Suppressor macrophage treated with lipopolysaccharide for 1 hour (primary cell): ENCODE measurements at places on chromosomes 4 and X.

- DNase-seq, result no peak
These were observed 68.4 kb downstream of the MAOB start for GRCh38 chrX:43813898-43814297.

DNA sequence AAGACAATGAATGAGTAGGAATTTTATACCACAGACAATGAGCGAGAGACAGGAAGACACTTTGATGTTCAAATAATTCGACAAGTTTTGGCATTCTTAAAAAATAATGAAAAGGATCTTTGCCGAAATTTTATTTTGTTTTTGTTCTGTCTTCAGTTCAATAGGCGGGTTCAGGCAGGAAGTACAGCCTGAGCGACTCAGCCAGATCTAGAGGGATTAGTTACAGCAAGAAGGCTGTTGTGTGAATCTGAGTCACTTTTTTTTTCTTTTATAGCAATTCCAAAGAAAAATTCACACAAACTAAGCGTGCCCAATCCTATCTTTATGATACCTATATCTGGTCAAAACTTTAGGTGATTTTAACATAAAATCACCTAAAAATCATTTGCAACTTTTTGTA lies 505.4 kb upstream of the FAM241A start:
- DNase-seq, result no peak

GRCh38 chrX:103201041-103201440 lies 13.9 kb upstream of the BEX4 start:
- DNase-seq, result no peak

- DNase-seq, result no peak
These were observed 25.8 kb upstream of the STBD1 start for GRCh38 chr4:76280488-76281441.

DNA sequence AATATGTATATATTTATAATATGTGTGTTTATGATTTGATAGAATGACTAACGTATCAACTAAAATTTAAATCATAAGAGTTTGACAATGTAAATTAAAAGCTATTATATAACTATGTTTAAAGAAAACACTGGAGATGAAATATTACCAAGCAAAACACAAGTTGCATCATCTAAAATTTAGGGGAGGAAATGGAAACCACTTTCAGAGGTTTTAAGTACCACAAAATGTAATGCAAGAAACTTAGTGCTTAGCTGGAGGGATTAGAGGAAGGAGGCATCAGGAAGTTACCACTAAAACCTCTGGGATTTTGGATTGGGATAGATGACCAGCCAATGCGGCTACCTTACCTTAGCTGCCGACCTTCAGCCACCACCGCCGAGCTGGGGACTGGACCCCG lies 1192.1 kb upstream of the PRKX start:
- DNase-seq, result no peak
